Ovary (tissue), 10 donors: ENCODE measurements at places on chromosomes 2 and 18. TPM values are rescaled to one million over a fixed set of nuclear protein-coding genes. Genes with fewer than 3 reads are reported as not detected.

- DNase-seq = no peak
Measured at GRCh38 chr18:24991141-24992060, 360.6 kb downstream of the ZNF521 start.

DNA sequence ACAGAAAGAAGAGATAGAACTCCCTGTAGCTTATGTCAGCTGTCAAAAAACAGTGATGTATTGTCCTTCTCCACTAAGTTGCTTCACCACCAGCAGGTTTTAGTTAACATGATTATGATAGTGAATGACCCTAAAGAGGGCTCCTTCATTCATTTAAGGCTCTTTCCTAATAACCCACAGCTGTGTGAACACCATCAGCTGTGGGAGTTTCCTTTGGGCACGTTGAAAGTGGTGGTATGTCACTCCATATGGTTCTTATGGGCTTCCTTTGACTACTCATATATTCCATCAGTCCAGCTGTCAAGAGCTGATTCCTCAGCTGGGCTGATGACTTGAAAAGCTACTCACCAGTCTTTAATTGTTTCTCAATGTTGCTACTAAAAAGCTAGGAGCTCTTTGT lies 210.3 kb downstream of the UBE2E3 start:
- no peak for DNase-seq

DNA sequence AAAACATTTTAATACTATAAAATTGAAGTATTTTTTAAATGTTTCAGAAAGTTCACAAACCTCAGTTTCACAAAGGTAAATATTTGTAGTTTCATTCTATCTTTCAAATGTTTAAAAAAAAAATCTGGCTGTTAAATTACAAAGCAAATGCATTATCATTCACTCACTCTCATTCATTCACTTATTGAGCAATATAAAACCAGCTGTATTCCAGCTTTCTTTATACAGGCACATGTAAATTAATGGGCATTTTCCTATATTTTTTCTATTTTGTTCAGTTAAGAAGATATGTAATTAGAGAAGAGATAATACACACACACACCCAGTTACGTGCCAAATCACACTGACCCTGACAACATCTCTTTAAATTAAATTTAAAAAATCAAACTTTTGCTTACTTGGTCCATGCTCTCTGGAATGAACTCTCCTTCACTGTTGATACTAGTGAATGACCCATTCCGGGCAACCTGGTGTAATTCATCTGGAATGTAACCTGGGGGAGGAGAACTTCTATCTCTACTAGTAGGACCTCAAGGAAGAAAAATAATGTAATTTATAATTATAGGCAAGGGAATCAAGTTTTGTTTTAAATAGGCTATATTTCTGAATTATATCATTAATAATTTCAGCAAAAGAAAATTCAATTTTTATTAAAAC lies 32.5 kb upstream of the ERCC3 start:
- DNase-seq = no peak

The RAMP1 gene
- 62.5 TPM for total RNA-seq

The CASP10 gene
- 19.0 TPM for total RNA-seq

The GKN1 gene
- not detected for total RNA-seq

The RFTN2 gene
- total RNA-seq = 15.3 TPM
